HFFc6 (cell line): ENCODE measurements at places on chromosomes 6 and 20. TPM values are rescaled to one million over a fixed set of nuclear protein-coding genes. Genes with fewer than 3 reads are reported as not detected.

DNA sequence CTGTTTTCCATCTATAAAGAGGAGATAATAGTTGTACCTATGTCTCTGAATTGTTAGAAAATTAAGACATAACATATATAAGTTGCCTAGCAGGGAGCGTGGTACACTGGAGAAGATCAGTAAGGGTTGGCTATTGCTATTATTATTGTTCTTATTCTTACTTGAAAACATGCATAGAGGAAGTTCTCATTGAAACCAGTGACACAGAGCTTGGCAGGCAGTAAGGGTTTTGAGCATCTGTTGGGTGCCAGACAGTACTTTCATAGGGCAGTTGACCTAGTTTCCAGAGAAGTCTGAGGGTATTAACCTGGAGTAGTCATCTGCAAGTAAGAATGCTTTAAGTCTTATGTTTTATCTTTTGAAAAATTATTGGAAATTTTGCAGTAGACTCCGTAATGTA, 13.3 kb upstream of the SGK1 start:
- no peak overlapping the region for H3K27ac ChIP-seq
- H3K27me3 ChIP-seq: peaks cover under 1% of the 10 kb centered on the region; the same call in 1 of the 2 replicates
- H3K4me1 ChIP-seq: no peaks in the 10 kb centered on the region
- H3K4me3 ChIP-seq: no peak overlapping the region

The SPATS1 gene
- total RNA-seq: not detected in 3 replicates

- H3K36me3 ChIP-seq: no peaks in the 10 kb centered on the region
- no peak for DNase-seq
- H3K4me1 ChIP-seq: no peaks in the 10 kb centered on the region
These were observed 92.3 kb upstream of the INSM1 start for GRCh38 chr20:20275636-20276035.

DNA sequence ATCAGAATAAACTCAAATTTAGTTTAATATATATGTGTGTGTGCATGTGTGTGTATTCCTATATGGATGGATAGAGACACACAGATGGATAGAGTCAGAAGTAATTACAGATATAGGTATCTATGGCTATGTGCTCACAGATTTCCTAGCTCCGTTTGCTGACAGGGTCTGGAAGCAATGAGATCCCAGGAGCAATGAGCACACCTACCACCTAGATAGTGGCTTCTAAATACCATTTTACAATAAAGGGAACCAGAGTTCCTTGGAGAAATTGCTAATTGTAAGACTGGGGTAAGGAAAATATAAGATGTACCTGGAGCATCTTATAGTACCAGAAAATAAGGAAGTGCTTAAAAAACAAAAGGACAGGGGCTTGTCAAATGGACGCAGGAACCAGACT, 196.2 kb upstream of the PRDM1 start:
- H3K4me1 ChIP-seq: peaks cover 53% of the 10 kb centered on the region
- DNase-seq: no peak
- no peak overlapping the region for H3K4me3 ChIP-seq
- H3K27ac ChIP-seq: no peak overlapping the region
- H3K27me3 ChIP-seq: 0 out of 2 replicates have a peak, but pooled peaks cover under 1% of the 10 kb centered on the region

The DEFB113 gene
- not detected in 3 replicates for total RNA-seq
